ENCODE measurements at places on chromosomes 5 and 9.
A peak's percentile ranks its signal among the peaks of the same experiment; 100 is the strongest.

GRCh38 chr5:1819458-1819857 is 18.3 kb downstream of the NDUFS6 start:
- no peak for DNase-seq

GRCh38 chr5:103375863-103376591 is 117.5 kb downstream of the MACIR start:
- no peak for DNase-seq

DNA sequence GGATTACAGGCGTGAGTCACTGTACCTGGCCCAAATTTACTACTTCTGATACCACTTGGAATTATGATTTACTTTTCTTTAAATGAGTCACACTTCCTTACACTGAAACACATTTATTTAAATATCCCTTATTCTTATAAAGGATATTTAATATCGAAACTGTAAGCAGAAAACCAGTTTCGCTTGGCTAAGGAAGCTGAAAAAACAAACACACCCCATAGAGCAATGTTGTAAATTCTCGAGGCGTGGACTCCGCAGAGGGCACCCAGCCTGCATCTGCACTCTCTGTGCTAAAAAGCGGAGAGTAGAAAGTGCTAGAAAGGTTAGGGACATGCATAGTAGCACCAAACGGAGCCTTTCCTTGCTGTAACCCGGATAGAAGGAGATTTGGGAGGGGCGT is 86.5 kb downstream of the HMCN2 start:
- DNase-seq: no peak

GRCh38 chr9:110217656-110218099 is 9.7 kb upstream of the C9orf152 start:
- peak; percentile 55 for DNase-seq

DNA sequence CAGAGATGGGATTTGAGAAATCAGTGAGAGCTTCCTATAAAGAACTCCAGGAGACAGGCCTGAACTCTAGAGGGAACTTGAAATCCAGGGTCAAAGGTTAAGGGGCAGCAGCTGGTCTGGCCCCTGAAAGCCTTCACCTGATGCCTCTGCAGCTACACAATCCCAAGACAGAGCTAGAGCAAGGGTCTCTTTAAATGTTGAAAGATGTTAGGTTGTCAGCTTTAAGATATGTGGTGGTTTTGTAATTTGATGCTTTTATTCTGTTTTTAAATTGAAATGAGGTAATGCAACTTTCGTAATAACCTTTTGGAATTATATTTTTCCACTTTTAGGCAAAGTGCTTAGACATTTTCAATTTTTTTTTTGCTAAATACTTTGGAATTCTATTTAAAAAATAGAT is 2.4 kb downstream of the SOWAHA start:
- no peak for DNase-seq

- DNase-seq: no peak
Observed at GRCh38 chr5:2205596-2206226, 323.0 kb upstream of the IRX4 start.
